ENCODE measurements at places on chromosomes 7 and 10.

DNA sequence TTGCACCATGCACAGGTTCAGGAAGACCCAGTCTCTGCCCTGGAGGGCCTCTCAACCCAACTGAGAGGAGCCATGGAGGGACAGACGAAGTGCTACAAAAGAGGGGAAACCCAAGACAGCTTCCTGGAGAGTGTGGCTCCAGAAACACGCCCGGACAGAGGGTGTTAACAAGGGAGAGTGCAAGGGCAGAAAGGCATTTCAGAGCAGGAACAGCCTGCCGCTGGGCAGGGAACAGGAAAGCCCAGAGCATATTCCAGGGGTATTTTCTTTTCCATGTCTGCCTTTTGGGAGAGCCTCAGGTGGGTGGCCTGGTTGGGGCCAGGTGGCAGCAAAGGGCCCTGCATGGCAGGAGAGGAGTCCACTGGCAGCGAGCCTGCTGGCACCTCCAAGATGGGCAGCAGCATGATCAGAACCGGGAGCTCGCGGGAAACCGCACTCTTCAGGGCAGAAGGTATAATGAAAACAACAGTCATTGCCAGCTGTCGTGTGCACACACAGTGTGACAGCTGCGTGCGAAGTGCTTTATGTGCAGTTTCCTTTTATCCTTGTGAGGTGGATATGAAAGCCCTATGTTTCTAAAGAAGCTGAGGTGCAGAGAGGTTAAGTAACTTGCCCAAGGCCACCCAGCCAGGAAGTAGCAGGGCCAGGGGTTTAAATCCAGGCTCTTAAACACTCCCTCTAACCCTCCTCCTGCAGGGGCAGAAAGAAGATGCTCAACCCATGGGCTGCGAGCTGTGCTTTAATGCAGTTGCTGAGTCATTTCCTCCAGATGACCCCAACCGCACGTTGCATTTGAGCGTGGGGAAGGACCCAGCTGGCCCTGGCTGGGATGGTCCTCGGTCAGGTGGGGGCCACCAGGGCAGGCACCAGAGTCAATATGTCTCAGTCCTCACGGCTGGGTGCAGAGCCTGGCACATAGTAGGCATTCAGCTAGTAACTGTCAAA is 128.6 kb downstream of the OAT start:
- no peak for DNase-seq

GRCh38 chr7:90759710-90760109 is 163.6 kb downstream of the CDK14 start:
- no peak for DNase-seq

GRCh38 chr10:44397476-44398225 is 12.8 kb upstream of the CXCL12 start:
- DNase-seq = no peak

DNA sequence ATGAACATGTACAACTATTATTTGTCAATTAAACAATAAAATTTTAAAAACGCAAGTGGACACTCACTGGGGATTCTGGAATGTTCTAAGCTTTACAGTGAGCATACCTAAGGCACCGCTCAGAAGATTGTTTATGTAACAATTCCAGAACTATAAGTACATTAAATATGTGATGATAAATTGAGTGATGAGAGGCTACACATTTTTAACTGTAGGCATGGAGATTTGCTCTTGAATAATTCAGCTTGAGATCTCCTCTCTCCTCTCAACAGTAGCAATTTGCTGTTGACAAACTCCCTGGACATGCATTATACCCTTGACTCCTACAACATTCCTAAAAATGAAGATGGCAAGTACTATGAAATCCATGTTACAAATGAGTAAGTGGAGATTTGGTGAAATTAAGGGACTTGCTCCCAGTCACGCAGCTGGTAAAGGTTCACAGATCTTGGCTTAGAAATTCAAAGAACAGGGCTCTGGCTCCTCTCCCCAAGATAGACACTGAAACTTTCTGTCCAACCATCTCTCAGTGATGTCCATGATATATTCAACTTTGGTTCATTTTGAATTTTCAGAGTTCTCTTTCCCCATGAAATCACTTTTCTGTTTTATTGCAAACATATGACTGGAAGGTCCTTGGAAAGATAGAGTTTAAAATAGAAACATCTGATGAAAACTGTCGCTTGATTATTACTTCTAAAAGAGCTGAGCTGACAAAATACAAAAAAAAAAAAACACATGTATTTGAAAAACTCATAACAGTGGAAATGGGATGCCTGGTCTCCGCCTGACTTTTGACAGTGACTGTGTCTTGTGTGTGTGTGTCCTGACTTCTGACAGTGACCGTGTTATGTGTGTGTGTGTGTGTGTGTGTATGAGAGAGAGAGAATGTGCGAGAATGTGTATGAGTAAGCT is 488.3 kb downstream of the TNS3 start:
- no peak for DNase-seq

DNA sequence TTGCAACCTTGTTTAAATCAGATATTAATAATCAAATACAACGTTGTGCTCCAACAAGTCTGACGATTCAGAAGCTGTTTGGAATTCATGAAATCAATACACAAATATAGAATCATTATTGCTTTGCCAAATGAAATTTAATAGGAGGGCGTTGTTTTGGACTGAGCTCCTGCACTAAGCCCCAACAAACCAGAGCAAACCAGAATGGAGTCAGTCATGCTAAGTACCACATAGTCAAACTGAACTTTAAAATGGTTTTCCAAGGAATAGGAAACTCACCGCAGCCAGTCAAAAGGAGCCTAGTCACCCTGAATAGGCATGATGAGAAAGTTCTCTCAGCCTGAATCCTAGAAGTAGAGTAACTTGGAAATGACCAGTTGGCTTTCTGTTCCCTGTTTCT is 53.7 kb downstream of the HACD1 start:
- no peak for DNase-seq

GRCh38 chr10:92181575-92181974 is 109.3 kb downstream of the CPEB3 start:
- peak; percentile 30 for DNase-seq

GRCh38 chr10:52318136-52318701 is 4.1 kb downstream of the DKK1 start:
- no peak for DNase-seq

DNA sequence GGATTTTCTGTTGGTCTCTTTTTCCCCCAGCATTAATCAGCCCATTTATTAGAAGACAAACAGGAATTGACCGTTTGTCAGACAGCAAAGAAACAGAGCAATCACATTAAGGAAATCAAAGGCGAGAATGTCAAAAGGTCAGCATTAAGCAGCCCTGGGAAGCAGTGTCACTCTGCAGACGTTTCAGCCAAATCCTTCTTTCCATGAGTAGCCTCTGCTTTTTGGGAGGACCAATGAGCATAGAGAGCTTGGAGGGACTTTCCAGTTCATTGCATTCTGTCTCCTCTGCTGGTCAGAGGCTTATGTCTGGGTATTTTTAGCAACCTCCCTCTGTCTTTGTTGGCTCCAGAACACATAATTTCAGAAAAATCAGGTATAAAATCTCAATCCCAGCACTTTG is 481.4 kb downstream of the GALNT17 start:
- DNase-seq = no peak

- DNase-seq = no peak
Observed at GRCh38 chr10:47308775-47309174, 8.8 kb downstream of the GDF10 start.

GRCh38 chr10:89648074-89648473 is 3.0 kb upstream of the PANK1 start:
- no peak for DNase-seq

- peak; percentile 86 for DNase-seq
Observed at GRCh38 chr7:129665013-129665401, 53.5 kb downstream of the NRF1 start.

GRCh38 chr7:120043250-120043649 is 229.7 kb upstream of the KCND2 start:
- DNase-seq = no peak

Measured in RKO (cell line).